ENCODE measurements at places on chromosomes 6 and 20.

- no peak for DNase-seq
Measured at GRCh38 chr6:148671085-148671484, 75.7 kb upstream of the UST start.

GRCh38 chr20:22931653-22932608 is 103.2 kb upstream of the SSTR4 start:
- DNase-seq: no peak

DNA sequence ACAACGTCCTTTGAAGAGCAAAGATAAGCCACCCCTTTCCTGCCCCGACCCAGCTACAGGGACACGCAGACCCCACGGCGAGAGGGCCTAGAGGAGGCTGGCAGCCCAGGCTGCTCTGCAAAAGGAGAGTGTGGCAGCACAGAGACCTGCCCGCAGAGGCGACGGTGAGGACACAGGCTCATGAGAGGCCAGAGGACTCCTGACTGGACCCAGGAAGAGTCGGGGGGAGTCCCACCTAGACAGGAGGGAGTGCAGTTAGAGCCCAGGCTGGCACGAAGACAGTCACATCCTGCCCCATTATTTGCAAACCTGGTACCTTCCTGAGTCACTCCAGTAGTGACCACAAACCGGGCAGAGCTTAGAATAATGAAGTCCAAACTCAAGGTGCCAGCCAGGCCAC is 227.7 kb upstream of the CDH4 start:
- DNase-seq: no peak

DNA sequence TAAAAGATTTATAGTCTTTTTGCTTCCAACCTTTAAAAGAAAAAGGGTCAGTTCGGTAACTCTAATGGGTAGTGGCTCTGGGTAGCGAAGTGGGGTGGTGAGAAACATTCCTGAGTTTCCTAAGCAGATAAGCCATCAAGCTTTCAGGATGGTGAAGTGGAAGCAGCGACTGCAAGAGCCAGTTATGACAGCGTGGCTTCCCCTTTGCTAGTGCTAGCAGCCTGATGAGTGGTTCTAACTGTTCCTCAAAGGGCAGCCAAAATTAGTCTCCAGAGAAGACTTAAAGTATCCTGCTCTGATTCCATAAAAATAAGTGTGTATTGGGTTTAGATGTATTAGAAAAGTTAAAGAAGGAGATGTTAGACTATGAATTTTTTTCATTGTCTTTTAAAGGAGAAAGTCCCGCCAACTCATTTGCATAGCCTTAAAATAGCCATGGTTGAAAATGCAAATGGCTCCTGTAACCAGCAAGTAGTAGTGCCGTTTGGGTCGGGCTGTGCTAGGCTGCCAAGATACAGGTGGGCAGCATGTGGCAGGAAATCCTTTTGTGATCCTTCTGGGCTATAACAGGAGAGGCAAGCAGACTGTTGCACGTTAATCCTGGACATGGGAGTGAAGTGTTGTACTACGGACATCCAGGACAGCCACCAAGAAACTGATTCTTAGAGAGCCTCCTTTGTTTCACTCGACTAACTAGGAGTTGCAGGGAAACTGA is 18.0 kb downstream of the ELOVL2 start:
- DNase-seq: no peak

- DNase-seq: no peak
Measured at GRCh38 chr20:49685161-49685601, 28.5 kb downstream of the B4GALT5 start.

- DNase-seq: peak; percentile 34
Measured at GRCh38 chr20:23366384-23366783, 4.4 kb downstream of the GZF1 start.

- DNase-seq: no peak
Measured at GRCh38 chr6:89132057-89132456, 13.8 kb upstream of the PM20D2 start.

DNA sequence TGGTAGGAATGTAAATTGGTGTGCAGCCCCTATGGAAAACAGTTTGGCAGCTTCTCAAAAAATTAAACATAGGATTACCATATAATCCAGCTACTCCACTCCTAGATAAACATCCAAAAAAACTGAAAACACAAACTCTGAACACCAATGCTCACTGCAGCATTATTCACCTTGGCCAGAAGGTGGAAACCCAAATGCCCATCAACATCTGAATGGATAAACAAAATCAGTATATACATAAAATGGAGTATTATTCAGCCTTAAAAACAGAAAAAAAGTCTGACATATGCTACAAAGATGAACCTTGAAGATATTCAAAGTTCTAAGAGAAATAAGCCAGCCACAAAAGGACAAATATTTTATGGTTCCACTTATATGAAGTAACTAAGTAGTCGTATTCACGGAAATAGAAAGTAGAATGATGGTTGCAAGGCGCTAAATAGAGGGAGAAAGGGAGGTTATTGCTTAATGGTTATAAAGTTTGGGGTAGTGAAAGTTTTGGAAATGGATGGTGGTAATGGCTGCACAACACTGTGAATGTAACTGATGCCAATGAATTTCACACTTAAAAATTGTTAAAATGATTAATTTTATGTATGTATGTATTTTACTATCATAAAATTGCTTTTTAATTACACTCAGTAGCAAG is 4.0 kb downstream of the PHF10 start:
- peak; percentile 20 for DNase-seq

DNA sequence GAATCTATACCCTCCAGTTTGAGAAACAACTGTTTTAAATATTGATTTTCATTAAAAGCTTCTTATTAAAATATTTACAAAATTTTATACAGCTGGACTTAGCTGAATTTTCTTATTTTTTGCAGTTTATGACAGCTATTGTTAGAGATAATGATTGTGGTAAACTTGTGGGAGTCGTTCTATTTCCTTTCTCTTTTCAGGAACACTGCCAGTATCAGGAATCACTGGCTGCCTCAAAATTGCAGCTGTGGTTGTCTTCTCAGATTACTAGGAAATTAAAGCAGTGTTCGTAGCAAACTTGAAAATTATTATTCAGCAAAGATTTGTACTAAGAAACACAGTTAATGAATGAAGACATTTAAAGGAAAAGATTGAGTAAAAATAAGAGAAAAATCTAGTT is 311.0 kb downstream of the CENPW start:
- DNase-seq: no peak

- no peak for DNase-seq
Measured at GRCh38 chr6:147530132-147531060, 21.9 kb downstream of the SAMD5 start.

DNA sequence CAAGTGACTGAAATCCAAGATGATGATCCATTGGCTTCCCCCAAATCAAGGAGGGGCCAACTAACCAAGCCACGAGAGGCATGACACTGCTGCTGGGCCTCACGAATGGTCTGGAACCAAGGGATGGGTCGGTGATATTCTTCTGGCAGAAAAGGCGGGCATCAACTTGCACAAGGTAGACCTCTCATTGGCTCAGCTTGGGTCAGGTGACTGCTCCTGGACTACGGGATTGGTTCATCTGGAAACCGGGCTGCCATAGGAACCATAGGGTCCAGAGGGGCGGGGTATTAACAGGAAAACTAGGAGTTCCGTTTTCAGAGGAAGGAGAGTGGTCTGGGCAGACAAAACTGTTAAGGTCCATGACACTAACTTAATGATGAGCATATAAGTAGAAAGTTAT is 100.9 kb downstream of the TFAP2C start:
- no peak for DNase-seq

DNA sequence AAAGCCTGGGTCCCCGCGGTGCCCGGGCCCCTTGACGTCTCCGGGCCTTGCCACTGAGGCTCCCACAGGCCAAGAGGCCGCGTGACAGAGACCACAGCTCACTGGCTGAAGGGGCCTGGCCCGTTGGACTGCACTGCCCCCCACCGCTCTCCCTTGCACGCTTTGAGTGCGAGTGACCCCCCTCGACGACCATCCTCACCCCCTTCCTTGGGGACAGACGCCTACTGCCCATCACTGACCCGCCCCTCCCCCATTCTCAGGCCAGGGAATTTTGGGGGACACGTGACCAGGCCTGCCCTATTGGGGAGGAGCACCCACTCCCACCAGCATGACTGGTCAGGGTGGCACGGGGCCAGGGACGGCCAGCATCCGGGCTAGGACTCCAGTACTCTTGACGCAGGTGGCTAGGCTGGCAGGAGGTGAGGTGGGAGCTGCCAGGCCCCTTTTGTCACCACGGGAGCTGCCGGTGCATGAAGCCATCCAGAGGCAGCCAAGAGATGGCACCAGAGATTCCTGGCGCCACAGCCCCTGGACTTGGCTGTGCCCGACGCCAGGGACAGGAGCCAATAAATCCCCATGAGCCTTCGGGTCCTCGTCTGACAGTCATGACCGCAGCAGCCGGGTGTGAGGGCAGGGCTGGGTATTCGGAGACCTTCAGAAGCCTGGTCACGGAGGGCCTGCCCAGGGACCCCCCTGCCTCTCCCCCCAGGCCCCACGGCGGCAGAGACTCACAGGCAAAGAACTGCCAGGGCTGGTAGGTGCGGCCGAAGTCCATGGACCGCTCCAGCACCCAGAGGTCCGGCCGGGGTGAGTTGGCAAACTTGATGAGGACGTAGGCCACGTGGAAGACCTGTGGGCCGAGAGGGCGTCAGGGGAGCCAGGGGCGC is 14.5 kb downstream of the LAMA5 start:
- DNase-seq: no peak

DNA sequence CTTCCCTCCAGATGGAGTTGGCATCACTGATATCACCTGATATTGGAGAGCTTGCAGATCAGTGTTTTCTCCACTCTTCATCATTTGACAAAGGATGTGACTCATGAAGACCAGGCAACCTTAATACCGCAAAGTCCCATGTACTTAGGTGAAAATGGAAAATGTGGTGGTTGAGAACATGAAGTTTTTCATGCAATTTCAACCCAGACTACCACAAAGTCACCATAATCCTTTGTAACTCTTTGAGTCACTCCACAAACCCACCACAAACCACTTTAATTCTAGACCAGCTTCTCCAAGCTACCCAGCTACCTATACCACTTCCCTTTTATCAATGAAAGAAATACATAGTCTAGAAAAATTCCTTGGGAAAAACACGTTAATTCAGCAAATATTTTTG is 7.1 kb downstream of the NHLRC1 start:
- DNase-seq: no peak

- no peak for DNase-seq
Measured at GRCh38 chr20:53769041-53769440, 175.4 kb upstream of the ZNF217 start.

- DNase-seq: no peak
Measured at GRCh38 chr20:40959325-40960092, 69.1 kb upstream of the TOP1 start.

GRCh38 chr6:167651318-167652041 is 175.2 kb upstream of the AFDN start:
- no peak for DNase-seq

DNA sequence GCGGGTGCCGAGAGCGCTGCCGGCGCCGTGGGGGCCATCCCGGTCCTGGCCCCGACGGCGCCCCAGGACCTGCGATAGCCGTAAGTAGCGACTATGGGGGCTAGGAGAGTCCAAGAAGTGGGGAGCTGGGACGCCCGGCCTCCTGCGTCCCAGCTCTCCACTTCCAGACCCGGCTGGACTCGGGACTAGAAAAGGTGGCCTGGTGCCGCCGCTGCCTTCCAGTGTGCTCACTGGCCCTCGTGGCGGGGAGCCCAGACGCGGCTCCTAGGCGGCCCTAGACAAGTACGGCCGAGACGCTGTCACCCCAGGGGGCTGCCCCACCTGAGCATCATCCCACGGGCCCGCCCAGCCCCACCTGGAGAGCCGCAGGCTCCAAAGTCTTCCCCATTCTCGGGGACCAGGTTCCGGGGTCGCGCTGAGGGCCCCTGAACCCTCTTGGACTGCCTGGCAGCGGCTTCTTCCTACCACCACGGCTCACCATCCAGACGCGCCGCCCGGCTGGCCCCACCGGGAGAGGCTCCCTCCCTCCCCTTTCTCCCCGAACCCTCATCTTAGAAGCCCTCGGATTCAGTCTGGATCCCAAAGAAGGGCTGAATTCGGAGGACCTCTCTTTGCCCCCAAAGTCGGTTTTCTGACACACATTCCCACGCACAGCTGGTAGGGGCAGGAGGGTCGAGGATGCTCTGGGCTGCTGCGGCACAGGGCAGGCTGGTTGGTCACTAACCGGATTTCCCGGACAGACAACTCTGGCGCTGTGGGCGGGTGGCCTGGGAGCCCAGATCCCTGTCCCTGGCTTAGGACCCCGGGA is 870 bp upstream of the MDFI start:
- no peak for DNase-seq

DNA sequence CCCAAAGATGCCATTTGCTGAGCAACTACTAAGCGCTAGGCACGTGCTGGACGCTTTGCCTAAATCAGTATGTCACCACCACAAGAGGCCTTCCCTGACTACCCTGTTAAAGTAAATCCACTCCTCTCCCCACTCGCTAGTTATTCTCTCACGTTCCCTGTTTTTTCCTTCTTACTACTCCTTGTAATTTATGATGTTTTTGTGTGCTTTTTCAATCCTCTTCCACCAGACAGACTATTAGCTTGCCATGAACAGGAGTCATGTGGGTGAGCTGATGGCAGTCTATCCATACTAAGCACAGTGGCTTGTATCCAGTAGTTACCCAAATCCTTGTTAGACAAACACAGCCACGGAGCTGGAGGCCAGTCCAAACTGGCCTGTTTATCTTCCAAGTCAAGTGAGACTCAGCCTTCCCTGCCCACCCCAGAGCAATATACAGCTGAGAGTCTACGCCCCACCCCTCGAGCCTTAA is 41.2 kb downstream of the C6orf132 start:
- no peak for DNase-seq

DNA sequence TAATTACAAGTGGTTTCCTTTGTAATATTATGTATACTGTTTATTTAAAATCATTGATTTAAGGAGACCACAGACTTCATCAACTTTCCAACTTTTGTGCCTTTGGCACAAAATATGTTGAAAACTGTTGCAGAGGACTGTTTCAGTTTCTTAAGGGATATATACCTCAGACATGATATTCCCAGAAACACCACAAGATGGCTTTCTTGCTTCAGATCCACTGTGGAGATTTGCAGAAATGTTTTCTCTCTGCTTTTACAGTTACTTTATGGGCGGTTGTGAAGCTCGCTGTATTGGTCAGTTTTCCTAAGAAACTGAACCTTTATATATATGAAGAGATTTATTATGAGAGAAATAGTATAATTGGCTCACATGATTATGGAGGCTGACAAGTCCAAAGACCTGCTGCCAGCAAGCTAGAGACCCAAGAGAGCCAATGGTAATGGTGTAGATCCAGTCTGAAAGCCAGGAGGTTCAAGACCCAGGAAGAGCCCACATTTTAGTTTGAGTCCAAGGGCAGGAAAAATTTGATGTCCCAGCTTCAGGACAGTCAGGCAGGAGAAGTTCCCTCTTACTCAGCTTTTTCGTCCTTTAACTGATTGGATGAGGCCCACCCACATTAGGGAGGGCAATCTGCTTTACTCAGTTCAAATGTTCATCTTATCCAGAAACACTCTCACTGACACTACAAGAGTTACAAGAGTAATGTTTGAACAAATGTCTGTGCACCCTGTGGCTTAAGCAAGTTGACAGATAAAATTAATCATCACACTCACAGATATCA is 12.8 kb downstream of the ME1 start:
- no peak for DNase-seq

DNA sequence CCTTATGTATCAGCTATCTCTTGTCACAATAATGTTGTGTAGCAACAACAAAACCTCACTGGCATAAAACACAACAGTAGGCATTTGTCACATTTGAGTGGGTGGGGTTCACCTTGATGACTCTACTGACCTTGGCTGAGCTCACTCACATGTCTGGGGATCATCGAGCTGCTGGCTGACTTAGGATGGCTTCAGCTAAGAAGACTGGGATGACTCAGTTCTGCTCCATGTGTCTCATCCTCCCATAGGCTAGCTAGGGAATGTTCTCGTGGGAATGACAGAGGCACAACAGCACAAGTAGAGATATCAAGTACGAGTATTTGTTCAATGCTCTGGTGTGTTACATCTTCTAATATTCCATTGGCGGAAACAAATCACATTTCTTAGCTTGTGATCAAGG is 167.9 kb downstream of the PLCB1 start:
- DNase-seq: no peak

All from CD4-positive, alpha-beta T cell treated with Interleukin-12 subunit alpha and Interleukin-12 subunit beta, for 1 hour (primary cell).